Ureter (tissue), 1 donor: ENCODE measurements at places on chromosomes 3 and 15. TPM values are rescaled to one million over a fixed set of nuclear protein-coding genes. Genes with fewer than 3 reads are reported as not detected.

- no peak for DNase-seq
Measured at GRCh38 chr3:196186651-196187573, 24.3 kb downstream of the ZDHHC19 start.

DNA sequence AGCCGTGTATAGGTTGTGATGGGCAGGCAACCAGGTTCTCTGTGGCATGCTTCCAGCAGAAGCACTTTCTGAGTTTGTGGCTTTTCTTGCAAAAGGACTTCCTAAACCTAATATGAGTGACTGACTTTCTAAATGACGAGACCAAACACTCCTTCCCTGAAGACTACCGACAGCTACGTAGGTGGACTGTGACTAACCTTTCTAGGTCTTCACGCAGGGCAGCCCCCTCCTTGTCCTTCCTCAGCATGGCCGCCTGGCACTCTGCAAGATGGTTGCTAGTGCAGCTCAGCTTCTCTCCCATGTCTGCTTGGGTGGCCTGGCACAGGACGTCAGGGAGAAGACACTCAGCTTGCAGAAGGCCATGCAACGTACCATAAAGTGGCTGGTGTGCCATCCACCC, 20.9 kb downstream of the CXCR6 start:
- no peak for DNase-seq

GRCh38 chr3:10351013-10351735, 30.3 kb upstream of the SEC13 start:
- DNase-seq: no peak

GRCh38 chr3:28343144-28343543, 5.4 kb upstream of the ZCWPW2 start:
- DNase-seq: no peak

GRCh38 chr3:57911593-57911992, 96.6 kb upstream of the FLNB start:
- no peak for DNase-seq

IDH3A gene
- total RNA-seq: 85.7 TPM

NME9 gene
- total RNA-seq: 0.49 TPM
